Epithelial cell of proximal tubule (primary cell): ENCODE measurements at places on chromosomes 4 and X.

DNA sequence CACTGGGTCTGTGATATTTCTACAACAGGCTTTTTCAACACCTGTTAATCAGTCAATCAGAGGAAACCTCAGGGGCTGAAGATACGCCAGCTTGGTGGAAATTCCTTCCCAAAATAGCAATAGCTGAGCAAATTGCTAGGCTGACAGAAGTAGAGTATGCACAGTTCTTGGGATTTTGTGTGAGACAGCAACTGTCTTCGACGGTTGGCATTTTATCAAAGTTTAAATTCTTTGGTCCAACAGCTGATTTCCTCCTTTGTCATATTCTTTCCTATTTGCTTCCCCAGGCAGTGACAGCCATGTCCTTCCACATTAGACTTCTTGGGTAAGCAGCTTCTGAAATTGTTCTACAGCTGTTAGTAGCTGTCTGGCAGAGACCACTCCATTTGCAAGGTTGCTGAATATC, 8.0 kb upstream of the PALLD start:
- no peak for DNase-seq

DNA sequence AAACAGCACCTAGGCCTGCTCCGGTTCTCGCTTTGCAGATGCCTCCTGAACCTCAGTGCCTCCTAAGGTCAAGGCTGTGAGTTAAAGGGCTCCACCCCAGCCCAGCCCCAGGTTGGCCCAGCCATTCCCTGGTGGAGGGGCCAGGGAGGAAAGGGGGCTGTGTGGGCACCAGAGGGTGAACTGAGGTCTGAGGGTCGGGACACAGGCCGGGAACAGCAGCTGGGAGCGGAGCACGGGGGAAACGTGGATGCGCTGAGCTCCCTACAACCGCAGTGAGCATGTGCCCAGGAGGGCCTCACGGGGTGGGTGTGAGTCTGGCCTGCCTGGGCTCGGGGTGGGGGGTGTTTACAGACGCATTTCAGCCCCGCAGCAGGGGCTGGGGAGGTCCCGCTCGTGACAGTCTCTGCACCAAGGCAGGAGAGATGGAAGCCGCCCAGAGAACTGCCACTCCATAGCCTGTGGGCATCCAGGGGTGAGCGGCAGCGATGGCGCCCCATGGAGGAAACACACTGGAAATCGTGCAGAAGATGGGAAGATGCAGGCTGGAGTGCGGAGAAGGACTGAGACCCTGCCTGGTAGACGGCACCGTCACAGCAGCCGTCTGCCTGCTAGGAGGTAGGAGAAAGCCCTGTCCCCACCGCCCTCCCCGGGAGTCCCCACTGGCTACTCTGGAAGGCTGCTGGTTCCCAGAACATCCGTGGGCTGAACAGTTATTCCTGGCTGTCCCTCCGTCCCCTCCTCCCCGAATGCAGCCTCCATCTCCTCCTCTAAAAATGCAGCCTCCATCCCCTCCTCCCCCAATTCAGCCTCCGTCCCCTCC, 9.9 kb upstream of the SLC25A6 start:
- no peak for DNase-seq

DNA sequence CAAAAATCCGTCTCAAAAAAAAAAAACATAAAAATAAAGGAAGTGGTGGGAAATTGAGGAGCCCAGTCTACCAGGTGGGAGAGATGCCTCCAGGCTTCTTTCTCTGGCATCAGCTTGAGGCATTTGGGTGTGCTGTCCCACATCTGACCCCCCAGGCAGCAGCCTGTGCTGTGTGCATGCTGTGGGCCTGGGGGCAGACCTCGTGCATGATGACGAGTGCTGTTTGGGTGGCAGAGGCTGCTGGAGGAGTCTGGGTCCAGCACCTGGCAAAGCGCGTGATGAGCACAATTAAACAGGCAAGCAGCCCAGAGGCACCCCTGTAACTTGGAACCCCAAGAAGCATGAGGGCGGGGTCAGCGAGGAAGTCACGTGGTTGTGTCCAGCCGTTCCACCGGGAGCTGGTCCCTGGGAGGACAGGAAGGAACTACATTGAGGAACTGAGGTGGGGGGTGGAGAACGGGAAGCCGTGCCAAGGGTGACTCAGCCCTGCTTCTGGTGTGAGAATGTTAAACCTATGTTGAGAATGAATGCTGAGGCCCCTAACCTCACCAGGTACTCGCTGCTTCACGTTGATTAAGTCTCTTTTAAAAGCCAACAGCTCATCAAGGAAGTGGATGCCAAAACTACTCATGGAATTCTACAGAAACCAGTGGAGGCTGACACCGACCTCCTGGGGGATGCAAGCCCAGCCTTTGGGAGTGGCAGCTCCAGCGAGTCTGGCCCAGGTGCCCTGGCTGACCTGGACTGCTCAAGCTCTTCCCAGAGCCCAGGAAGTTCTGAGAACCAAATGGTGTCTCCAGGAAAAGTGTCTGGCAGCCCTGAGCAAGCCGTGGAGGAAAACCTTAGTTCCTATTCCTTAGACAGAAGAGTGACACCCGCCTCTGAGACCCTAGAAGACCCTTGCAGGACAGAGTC, 6.1 kb downstream of the TACC3 start:
- no peak for DNase-seq

GRCh38 chrX:54820737-54821136, 13.2 kb downstream of the MAGED2 start:
- DNase-seq = no peak

GRCh38 chr4:122798101-122798500, 28.5 kb upstream of the FGF2 start:
- DNase-seq = no peak

GRCh38 chr4:177408023-177408422, 34.2 kb downstream of the AGA start:
- no peak for DNase-seq

GRCh38 chr4:40170588-40170987, 26.2 kb upstream of the RHOH start:
- DNase-seq = no peak

GRCh38 chr4:102734116-102734515, 26.7 kb downstream of the MANBA start:
- DNase-seq = no peak

- no peak for DNase-seq
Observed at GRCh38 chrX:105463473-105463872, 243.0 kb upstream of the TEX13A start.

- DNase-seq = no peak
Observed at GRCh38 chrX:43349363-43349762, 306.7 kb upstream of the MAOA start.

- no peak for DNase-seq
Observed at GRCh38 chr4:42123071-42123644, 29.3 kb downstream of the BEND4 start.

- no peak for DNase-seq
Observed at GRCh38 chr4:175341203-175341755, 423.1 kb downstream of the ADAM29 start.

DNA sequence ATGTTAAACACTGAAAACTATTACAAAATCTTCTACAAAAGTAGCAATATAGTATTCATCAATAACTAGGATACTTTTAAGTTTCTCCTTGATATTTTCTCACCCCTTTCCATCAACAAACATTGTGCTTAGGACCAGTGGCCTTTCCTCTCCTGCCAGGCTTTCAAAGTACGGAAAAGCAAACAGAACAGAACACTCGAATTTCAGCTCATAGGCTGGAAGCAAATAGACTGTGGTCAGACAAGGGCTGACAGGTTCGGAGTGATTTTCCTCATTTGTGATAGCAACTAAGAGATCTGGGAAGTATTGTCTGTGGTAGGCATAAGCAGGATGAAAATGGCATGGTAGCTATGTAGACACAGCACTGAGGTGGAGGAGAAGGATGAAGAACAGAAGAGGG, 68.6 kb upstream of the SORBS2 start:
- DNase-seq = no peak

DNA sequence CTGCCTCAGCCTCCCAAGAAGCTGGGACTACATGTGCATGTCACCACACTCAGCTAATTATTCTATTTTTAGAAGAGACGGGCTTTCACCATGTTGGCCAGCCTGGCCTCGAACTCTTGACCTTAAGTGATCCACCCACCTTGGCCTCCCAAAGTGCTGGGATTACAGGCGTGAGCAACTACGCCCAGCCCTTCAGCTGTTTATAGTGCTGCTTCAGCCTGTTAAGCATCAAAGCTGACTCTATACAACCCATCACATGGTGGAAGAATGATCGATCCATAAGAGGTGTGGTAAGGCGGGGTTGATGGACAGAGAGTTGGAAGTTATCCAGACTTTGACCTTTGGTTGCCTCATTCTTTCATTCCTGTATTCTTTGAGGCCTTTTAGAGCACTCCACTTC, 56.2 kb upstream of the RAPGEF2 start:
- DNase-seq = no peak

DNA sequence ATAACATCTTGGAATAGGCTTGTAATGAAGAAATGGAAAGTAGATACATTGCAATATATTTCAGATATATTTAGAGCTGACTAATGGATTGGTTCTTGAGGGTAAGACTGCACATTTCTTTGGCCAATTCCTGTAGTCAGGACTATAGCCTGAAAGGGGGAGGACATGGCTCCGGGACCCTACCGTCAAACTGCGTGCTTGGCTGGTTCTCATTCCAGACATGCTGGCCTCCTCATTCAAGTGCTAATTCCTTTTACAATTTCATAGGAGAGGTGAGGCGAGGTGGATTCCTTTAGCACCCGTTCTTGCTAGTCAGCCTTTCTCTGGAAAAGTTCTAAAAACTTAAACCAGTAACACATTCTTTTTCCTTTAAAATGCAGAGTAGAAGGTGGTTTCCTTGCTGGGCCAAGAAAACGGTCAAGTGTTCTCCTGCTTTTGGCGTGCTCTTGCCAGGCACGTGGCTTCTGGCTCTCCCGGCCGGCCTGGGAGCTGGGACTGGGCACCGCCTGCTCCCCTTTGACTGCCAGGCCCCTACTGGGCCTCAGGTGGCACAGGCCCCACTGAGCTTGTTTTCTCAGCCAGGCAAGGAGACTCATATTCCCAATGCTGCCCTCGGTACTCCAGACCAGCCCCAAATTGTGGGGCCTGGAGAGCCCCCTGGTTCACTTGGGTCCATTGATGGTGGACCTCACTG, 167.2 kb downstream of the STK32B start:
- no peak for DNase-seq

- no peak for DNase-seq
Observed at GRCh38 chrX:12497832-12498591, 293.2 kb upstream of the PRPS2 start.

- no peak for DNase-seq
Observed at GRCh38 chrX:132489578-132490419, 961 bp upstream of the MBNL3 start.

GRCh38 chrX:14598330-14598729, 69.0 kb downstream of the GLRA2 start:
- no peak for DNase-seq
